AG04449 (cell line): ENCODE measurements at places on chromosomes 4 and X.

GRCh38 chrX:95950679-95951078 lies 734.0 kb upstream of the DIAPH2 start:
- DNase-seq = no peak

DNA sequence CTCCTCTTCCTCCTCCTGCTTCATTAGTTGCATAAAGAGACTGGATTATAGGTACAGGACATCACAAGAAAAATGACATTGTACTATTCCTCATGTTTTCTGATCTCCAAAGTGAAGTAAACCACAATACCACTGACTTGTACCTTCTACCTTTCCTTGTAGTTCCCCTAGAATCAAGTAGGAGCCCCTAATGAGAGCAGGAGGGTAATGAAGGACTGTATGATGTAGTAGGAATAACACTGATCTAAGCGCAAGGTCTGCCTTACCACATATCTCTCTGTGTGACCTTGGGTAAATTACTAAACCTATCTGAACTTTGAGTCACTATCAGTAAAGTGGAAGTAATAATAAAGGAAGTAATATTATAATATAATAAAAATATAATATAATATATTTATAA lies 3.6 kb downstream of the VSIG4 start:
- no peak for DNase-seq

DNA sequence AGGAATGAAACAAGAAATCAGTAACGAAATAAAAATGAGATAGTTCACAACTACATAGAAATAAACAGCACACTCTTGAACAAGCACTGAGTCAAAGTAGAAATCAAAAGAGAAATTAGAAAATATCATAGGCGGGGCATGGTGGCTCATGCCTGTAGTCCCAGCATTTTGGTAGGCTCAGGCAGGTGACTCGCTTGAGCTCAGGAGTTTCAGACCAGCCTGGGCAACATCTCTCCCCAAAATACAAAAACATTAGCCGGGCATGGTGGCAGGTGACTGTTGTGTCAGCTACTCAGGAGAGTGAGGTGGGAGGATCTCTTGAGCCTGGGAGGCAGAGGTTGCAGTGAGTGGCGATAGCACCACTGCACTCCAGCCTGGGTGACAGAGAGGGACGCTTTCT lies 714.4 kb downstream of the GLUD2 start:
- DNase-seq = no peak

DNA sequence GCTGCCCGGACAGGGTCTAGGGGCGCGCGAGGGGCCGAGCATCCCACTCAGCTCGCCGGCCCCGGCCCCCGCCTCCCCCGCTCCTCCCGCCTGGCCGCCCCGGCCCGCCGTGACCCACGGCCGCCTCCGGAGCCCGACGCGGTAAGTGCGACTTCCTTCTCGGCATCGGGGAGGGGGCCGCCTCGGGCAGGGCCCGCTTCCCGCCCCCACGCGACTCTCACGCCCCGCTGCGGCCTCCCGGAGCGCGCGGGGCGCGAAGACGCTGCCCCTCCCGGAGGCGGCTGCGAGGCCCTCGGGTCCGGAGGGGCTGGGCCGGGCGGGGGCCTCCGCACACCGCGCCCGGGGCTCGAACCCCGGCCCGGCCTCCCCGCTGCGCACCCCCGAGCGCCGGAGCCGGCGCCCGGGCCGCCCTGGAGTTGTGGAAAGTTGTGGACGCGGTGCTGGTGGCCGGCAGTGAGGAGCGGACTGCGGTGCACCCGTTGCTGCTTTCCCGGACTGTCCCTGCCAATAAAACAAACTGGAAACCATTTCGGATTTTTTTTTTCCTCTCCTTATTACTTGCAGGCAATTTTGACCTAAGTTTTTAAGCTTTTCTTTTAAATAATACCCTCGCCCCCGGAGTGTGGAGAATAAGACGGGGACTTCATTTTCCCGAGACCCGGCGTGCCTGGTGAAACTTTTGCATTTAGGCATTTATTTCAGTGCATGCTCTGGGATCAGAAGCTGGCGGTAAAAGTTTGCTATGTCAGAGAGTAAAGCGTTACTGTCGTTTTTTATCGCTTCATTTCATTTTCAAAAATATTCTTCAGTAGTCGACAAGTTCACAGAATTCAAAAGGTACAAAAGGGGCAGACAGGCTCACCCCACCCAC lies 13.0 kb upstream of the TMEM156 start:
- DNase-seq = no peak

DNA sequence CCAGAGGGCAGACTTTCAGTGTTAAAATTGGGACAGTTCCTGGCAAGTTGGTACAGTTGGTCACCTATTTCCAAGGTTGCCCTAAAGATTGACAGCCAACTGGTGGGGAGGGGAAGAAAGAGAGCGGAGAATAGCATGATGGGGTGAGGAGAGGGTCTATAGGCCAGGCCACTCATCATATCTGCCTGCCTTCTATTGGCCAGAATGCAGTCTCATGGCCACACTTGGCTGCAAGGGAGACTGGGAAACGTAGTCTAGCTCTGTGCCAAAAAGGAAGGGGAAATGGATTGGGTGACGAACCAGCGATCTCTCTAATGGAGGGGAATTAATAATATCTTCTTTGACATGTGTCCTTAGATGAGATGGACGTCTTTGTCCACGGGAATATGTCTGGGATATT lies 197.4 kb upstream of the ATP6AP2 start:
- no peak for DNase-seq

- DNase-seq = no peak
Observed at GRCh38 chr4:88738180-88738579, 40.6 kb upstream of the NAP1L5 start.

- peak; percentile 4 for DNase-seq
Observed at GRCh38 chr4:78059524-78059889, 2.4 kb downstream of the FRAS1 start.

DNA sequence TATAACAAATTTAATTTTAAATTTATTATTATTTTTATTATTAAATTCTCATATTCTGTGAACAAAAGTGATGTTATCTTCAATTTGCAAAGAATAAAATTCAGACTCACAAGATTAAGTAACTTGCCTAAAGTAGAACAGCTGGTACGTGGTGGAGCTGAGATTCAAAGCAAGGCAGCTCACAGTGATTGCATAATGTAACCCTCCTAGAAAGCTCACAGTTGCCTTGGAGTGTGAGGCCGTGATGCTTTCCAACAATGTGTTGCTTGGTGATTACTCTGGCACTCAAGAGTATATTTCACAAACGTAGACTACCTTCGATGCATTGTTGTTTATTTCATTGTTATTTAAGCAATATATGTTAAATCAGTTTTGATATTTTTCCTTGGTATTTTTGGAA lies 1039.2 kb upstream of the PABPC4L start:
- DNase-seq = no peak

DNA sequence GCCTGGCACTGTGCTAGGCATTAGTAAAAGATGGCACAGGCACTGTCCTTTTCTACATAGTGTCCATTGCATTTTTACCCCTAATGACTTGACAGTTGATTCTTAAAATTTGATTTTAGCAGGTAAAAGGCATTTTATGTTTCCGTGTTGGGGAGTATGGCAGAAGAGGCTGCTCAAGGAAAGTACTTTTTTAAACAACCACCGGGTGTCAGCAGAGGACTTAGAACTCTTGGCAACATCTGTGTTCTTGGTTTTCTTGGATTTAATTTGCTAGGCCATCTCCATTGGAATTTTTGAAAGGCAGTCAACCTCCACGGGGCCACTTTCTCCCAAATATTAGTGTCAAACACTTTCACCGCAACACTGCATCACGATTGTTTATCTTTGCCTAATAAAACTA lies 102.9 kb downstream of the TSPAN7 start:
- DNase-seq = peak; percentile 0

GRCh38 chr4:16055471-16055870 lies 28.4 kb downstream of the PROM1 start:
- no peak for DNase-seq

GRCh38 chr4:56699537-56700105 lies 18.5 kb upstream of the HOPX start:
- no peak for DNase-seq

DNA sequence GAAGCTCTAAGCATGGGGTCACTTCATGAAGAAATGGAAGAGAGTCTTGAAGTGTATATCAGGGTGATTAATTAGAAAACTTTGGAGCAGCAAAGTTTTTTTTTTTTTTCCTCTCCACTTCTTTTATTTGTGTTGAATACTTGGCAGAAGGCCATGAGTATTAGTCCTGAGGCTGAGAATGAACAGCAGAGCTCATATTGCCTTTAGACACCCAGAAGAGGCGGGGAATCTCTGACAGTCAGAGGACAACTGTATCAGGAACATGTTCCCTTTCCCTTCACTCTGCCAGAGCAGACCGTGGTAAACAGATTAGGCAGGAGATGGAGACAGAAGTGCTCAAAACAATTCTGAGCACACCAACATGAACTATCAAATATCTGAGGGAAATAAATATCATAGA lies 300.9 kb downstream of the FAM47A start:
- DNase-seq = no peak

- DNase-seq = no peak
Observed at GRCh38 chr4:110119337-110119736, 79.1 kb downstream of the ELOVL6 start.

DNA sequence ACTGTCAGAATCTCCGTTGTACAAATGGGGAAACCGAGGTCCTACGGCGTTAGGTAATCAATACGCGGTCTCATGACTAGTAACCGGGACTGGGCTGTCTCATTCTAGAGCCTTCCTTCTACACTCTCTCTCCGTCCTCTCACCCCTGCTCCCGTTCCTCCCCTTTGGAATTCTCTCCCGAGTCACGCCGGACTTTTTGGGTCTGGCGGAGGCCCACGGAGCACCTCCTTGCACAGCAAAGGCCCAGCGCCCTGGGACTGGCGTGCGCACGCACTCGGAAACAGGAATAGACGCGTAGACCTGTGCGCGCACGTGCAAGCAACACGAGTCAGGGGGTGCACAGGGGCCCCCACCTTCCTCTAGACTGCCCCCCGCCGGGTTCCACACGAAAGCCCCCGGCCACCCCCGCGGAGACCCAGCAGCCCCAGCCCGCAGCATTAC lies 361 bp downstream of the QDPR start:
- DNase-seq = no peak

DNA sequence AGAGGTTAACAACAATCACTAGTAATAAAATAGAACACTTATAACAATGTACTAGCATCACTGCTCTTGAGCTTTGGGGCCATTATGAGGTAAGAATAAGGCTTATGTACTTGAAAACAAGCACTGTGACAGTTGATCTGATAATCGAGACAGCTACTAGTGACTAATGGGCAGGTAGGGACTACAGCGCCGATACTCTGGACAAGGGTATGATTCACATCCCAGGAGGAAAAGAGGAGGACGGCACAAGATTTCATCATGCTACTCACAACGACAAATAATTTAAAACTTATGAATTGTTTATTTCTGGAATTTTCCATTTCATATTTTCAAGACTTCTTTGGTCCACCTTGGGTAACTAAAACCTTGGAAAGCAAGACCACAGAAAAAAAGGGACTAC lies 62.3 kb downstream of the FAM184B start:
- no peak for DNase-seq

- no peak for DNase-seq
Observed at GRCh38 chr4:151864068-151864467, 103.3 kb upstream of the GATB start.

DNA sequence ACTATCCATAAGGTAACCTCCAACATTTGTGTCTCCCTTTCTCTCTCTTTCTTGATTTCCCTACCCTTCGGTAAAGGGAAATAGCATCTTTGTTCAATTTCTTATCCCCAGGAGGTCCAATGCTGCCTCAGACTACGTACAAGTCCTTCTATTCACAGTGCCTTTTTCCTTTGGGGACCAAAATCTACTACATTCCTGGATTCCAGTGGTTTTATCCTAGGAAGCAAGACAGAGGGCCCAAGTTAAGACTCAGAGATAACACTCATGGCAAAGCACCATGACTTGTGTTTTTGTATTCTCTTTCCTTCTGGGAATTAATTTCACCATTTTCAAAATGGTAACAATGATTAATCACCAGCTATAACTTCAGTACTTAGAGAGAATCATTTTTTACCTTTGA lies 10.6 kb downstream of the G3BP2 start:
- no peak for DNase-seq

GRCh38 chr4:185847352-185848097 lies 35.5 kb upstream of the SORBS2 start:
- peak; percentile 82 for DNase-seq

DNA sequence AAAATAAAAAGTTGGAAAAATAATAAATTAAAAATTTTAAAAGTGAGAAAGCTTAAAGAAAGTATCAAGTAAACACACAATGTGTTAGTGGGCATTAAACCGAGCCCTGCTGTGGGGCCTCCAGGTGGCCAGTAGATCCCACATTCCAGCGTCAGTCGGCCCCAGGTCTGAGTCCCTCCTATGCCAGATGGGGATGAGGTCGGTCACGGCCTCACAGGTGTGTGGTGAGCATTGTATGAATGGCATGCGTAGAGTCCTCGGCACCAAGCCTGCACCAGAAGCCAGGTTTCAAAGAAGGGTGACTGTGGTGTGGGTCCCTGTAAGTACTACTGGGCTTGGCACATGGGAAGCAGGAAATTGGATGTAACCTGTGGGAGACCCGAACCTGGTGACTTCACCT lies 75.6 kb upstream of the MSX1 start:
- no peak for DNase-seq

GRCh38 chr4:15333692-15334633 lies 93.9 kb upstream of the C1QTNF7 start:
- DNase-seq = no peak

GRCh38 chrX:115348446-115349225 lies 59.1 kb downstream of the LUZP4 start:
- no peak for DNase-seq

GRCh38 chr4:30833206-30833605 lies 113.0 kb downstream of the PCDH7 start:
- no peak for DNase-seq

DNA sequence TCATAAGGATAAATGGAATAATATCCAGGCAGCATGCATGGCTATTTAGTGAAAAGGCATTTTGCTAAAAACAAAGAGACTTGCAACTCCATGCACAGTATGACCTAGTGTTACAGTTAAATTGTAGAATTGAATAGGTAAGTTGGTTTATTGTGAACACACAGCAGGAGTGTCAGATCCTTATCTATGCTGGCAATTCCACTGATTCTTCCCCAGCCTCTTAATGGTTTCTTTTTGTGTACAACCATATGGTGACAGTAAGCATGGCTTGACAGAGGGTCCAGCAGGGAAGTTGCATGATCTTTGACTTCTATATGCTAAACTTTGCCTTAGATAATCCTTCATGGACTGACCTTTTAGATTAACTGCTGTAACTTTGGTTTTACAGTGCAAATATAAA lies 936.6 kb upstream of the EPHA5 start:
- DNase-seq = no peak

DNA sequence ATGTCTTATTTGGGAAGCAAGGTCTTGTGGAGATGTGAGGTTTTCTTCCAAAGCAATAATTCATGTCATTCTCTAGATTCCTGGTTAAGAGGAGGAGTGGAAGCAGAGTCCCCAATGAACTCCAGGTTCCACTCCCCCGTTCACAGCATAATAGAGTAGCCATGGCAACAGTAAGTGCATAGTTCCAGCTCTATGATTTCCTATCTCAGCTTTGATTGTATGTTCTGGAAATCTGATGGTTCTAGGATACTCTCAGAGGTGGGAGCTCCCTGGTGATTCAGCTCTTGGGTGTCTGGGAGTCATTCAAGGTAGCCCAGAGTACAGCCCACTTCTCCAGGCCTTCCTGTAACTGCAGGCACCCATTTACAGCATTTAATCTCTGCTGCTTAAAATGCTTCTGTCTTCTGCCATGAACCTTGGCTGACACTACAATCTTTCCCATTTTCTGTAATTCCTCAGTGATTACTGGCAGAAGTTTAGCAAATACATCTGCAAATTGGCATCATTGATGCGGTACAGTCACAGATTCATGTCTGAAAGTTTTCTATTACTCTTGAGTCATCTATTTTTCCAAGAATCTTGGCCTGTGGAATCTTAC lies 242.0 kb downstream of the MAPK10 start:
- DNase-seq = peak; percentile 94
